ENCODE measurements at places on chromosomes 12 and 14. TPM values are rescaled to one million over a fixed set of nuclear protein-coding genes. Genes with fewer than 3 reads are reported as not detected.

Gene NINJ2
- total RNA-seq, result 5.2 TPM

Gene TAS2R7
- total RNA-seq, result not detected

Gene CAND1
- 95.1 TPM for total RNA-seq

Gene PTCSC3
- not detected for total RNA-seq

DNA sequence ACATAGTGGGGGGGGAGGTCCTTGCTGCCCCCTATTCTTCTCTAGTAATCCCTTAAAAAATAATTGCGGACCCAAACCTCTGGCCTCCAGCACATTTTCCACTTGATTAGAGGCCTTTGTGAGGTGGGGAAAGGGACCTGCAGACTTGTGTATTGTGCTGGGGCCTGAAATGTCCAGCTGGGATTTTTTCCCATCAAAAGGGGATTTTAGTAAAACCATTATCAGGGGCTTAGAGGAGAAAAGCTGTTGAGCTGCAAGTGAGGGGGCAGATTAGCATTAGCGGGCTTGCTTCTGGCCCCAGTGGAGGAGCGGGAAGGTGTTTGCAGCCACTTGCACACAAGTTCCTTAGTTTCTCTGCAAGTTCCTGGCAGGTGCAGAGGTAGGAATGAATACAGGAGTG is 13.9 kb downstream of the FBXL14 start:
- no peak for DNase-seq

GRCh38 chr12:75883241-75883640 is 148.3 kb downstream of the PHLDA1 start:
- no peak for DNase-seq

DNA sequence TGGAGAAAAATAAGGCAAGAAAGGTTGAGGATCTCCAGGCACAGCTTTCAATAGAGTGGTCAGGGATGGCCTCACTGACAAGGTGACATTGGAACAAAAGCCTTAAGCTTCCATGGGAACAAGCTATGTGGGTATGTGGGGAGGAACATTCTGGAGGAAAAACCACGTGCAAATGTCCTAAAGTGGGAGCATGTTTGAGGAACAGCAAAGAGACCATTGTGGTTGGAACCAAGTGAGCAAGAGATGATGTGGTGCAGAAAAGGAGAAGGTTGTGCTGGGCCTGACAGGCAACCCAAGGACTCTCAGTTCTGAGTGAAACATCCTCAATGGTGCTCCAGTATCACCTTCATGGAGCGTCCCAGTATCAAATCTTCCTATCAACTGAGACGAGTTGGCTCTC is 184.0 kb downstream of the CAND1 start:
- DNase-seq, result no peak

- DNase-seq, result no peak
Observed at GRCh38 chr12:51863363-51863932, 14.9 kb upstream of the FIGNL2 start.

- no peak for DNase-seq
Observed at GRCh38 chr12:132719141-132719953, 8.7 kb downstream of the PGAM5 start.

- peak; percentile 48 for DNase-seq
Observed at GRCh38 chr12:49094160-49094974, at the start of gene DHH. TSS of gene DHH (minus strand) at chr12:49094801. CDS start at chr12:49094512, 289 bp downstream.

- DNase-seq, result no peak
Observed at GRCh38 chr12:97875064-97875463, 412.5 kb downstream of the RMST start.

GRCh38 chr12:119700078-119700477 is 32.1 kb downstream of the PRKAB1 start:
- DNase-seq, result no peak

- DNase-seq, result no peak
Observed at GRCh38 chr14:76756371-76756750, 4.9 kb upstream of the VASH1 start.

DNA sequence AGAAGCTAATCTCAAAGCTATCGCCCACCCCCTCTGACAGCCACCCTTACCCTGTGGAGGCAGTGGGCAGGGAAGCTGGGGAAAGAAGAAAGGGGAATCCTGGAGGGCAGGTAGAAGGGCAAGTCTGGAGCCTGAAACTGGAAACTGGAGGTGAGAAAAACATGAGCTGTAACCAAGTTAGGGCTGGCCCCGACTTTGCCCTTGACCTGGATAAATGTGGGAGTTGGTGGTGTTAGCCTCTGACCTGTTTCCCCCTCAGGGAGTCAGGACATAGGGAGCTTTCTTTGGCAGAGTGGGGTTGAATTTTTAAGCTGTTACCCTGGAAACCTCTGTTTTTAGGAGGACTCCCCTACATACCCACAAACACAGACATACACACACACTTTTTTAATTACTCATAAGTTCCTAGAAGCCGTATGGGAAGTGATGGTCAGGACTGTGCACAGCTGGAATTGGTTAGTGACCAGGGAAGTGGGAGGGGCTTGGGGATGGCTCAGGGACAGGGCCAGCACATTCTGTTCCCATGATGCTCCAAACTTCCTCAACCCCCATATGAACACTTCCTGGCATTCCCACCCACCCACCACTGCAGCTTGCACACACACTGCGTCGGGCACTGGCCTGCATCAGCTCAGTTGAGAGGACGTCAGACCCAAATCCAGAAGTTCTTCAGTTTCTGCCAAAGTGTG is 5.0 kb upstream of the MMP19 start:
- peak; percentile 70 for DNase-seq

DNA sequence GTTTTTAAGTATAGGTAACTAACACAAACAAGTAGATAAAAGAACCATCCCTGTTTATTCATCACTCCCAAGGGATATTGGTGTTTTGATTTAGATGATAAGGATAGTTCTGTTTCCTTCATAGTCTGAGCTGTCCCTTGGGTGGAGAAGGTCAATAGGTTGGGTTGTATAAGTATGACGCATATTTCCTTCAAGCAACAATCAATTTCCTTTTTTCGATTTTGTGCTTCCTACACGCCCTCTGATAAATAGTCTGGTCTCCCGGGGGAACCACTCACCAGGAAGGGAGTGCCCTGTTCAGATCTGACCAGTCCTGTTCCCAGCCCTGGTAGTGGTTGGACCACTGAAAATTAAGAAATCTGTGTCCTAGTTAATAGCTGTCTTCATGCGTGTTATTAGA is 378.8 kb upstream of the FAR2 start:
- DNase-seq, result no peak

GRCh38 chr14:68585690-68586089 is 207.2 kb downstream of the ZFP36L1 start:
- no peak for DNase-seq
